NCI-H1092 (cell line): ENCODE measurements at places on chromosomes 12 and 14.

DNA sequence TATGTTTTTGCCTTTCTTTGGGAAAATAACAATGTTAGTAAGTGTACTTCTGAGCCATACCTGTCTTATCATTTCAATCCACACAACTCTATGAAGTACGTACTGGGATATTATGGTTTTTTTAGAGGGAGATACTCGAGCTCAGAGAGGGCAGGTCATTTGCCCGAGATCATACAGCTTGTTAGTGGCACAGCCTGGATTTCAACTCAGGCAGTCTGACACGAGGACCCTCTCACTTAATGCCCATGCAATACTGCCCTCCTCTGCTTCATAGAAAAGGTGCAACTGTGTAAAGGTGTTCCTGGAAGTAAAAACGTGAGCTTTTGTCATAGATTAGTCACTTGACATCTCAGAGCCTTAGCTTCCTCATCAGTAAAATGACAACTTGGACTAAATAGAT lies 128.0 kb downstream of the NDUFA12 start:
- no peak for DNase-seq

- no peak for DNase-seq
These were observed 933.3 kb downstream of the TMTC2 start for GRCh38 chr12:83619973-83620372.

- DNase-seq: peak; percentile 84
These were observed at the start of gene MNAT1 for GRCh38 chr14:60734465-60735242. Gene MNAT1, plus strand, starts transcription at chr14:60734761. Its CDS starts 102 bp downstream, at chr14:60734863.

DNA sequence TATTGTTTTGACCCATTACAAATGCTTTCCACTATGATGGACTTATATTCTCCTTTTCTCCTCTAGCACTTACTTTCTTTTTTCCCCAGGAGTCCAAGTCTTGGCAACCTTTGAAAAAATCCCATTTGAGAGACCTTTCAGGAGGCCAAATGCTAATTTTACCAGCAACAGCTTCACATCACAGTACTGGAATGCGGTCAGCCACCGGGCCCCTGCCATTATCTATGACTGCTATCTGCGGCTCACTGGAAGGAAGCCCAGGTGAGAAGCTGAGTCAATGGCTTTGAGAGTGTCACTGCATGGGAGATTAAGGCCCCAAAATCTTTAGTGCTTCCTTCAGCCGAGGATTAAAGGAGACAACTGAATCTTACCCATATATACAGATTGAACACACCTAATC lies 64.2 kb downstream of the ERGIC2 start:
- DNase-seq: no peak

- DNase-seq: no peak
These were observed 2.0 kb upstream of the PCNX1 start for GRCh38 chr14:70905301-70905700.

DNA sequence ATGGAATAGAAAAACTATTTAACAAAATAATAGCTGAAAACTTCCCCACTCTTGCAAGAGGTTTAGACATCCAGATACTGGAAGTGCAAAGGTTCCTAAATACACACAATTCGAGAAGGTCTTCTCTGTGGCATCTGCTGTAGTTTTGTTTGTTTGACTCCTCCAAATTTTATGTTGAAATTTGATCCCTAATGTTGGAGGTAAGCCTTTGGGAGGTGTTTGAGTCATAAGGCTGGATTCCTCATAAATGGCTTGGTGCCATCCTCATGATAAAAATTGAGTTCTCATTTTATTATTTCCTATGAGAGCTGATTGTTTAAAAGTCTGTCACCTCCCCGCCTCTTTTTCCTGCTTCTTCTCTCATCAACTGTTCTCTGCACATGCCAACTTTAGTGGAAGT lies 182.7 kb downstream of the MYRFL start:
- no peak for DNase-seq

- DNase-seq: no peak
These were observed 396.1 kb upstream of the RGS6 start for GRCh38 chr14:71536015-71536740.

DNA sequence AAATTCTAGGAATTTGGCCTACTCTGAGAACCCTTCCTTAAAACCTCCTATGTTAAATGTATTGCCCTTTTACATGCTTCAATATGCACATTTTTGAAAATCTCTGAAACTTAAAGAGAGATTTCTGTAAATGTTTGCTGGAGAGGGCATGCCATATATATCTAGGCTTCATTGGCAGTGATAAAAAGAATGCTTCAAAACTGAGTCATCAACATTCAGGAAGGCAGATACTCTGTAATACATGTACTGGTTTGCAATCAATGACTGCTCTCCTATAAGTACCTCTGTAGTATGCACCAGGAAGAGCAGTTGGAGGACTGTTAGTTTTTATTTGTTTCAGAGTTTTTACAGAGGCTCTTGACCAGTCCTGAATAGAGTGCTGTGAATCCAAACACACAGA lies 739.9 kb downstream of the SLC16A7 start:
- DNase-seq: no peak

GRCh38 chr12:20342111-20342510 lies 26.2 kb upstream of the PDE3A start:
- no peak for DNase-seq

DNA sequence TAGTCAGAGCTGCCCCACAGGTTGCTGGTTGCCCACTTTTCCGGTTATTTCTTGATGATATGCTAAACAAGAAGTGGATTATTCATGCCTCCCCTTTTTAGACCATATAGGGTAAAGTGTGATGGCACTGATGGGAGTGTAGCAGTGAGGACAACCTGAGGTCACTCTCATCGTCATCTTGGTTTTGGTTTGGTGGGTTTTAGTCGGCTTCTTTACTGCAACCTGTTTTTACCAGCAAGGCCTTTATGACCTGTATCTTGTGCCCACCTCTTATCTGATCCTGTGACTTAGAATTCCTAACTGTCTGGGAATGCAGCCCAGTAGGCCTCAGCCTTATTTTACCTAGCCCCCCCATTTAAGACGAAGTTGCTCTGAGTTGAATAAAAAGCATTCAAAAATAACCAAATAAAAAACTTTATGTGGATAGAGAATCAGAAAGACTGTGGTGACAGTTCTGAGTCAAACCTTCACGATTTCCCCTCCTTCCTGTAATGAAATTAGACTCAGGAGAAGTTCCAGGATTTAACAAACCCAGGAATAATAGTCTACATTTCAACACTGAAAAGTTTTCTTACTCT lies 144.2 kb downstream of the PAWR start:
- no peak for DNase-seq

- DNase-seq: no peak
These were observed 135.6 kb downstream of the SLC25A21 start for GRCh38 chr14:37036669-37037341.

GRCh38 chr14:33287189-33287588 lies 348.5 kb downstream of the NPAS3 start:
- DNase-seq: no peak

GRCh38 chr14:36683083-36683724 lies 21.5 kb downstream of the PAX9 start:
- DNase-seq: no peak

- DNase-seq: no peak
These were observed 27.1 kb downstream of the ATP6V1D start for GRCh38 chr14:67332468-67332867.

DNA sequence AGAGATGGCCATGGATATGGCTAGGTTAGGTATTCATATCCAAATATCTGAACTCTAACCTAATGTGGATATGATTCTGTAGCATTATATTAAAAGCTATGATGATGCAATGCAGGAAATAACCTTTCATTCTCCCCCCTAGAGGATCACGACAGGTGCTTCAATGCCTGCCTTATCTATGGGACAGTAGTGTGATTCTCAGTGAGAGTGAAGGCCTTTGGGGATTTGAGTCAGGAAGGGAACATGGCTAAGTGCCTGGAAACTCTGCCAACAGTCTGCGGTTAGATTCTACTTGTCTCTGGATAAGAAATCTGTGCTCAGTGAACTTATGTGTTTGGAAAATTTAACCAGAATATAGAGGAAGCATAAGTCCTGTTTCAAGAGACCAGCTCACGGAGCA lies 81.8 kb downstream of the SLC38A1 start:
- no peak for DNase-seq

GRCh38 chr12:131137836-131138637 lies 184.3 kb downstream of the ADGRD1 start:
- no peak for DNase-seq

- no peak for DNase-seq
These were observed 846 bp downstream of the BRMS1L start for GRCh38 chr14:35826952-35827416.

GRCh38 chr12:121214855-121215745 lies 5.2 kb downstream of the P2RX4 start:
- no peak for DNase-seq

GRCh38 chr12:94545935-94546771 lies 86.5 kb upstream of the CEP83 start:
- peak; percentile 13 for DNase-seq

DNA sequence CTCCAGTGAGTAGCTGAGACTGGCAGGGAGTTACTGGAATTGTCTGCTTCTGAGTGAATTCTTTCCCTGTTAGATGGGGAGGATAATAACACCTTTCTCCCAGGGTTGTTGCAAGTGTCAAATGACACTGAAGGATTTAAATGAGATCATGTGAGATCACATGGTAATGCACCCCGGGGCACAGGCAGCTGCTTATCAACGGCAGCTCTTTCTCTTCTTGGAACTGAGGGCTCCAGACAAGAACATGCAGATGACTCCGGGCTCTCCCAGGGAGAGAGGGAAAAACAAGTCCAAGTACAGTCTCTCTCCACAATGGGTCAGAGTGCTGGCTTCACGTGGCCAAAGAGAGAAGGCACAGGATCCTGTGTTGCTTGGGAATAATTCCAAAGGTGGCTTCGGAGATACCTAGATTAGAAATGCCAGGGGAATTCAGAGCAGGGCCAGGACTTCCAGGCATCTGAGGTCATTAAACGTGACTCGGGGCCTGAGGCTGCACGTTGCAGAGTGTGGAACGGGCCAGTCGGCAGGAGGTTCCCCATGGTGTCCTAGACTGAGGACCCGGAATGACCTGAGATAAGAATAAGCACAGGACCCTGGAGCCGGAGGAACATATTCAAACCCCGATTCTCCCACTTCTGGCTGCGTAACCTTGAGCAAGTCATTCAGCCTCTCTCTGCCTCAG lies 109.2 kb downstream of the PRMT8 start:
- no peak for DNase-seq

DNA sequence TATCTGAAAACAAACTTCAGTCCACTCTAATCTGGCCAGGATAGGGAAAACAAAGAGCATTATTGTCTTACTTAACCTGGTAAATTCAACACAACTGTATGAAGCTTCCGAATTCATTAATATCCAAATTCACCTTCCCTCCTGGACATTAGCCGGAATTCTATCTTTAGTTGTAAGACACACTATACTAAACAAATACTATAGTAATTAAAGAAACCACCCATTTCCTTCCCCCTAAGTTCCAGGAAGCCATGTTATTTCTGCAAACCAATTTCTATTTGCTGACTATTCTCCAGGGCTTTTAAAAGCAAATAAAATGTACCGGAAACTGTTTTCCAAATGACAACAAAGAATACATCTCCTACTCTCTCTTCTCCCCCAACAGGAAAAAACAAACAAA lies 122.7 kb upstream of the MDM1 start:
- no peak for DNase-seq

DNA sequence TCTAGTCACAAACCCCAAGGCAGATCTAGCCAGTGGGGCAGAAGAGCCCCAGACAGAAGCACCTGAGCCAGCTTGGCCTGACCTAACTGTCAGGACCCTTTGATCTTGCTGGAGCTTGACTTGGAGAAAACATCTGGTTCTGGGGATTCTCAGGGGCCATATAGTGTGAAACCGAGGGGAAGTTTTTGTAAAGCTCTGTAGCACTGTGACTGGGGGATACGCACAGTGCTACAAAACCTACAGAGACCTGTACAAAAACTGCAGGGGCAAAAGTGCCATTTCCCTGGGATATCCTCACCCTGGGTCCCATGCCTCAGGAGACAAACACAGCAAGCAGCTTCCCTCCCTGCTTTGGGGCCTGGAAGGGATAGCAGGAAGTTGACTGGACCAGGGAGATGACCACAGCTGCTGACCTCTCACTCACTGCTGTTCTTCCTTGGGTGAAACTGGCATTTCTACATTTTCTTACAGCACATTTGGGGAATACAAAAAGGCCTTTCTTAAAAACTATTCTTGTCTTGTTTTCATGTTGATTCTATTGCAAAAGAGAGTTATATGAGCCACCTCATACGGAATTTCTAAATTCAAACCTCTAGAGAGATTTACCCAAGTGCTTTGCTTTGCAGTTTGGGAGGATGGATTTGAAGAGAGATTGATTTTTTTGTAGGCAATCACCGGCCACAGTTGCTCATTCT lies 140.0 kb downstream of the DAD1 start:
- no peak for DNase-seq

DNA sequence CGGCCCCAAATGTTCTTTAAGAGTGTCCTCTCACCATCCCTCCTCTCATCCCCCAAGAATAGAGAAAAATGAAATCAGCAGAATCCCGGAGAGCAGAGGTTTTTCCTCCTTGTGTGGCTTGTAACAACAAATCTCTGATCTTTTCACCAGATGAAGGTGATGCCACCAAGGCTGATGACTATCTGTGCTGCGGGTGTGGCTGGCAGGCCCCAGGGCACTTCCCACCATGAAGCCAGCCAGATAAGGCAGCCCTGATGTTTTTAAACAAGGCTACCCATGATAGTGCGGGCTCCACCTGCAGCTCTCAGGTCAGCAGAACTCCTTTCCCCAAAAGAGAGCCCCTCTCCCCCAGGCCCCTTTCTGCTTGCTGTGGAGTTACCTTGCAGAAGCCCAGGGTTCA lies 58.0 kb upstream of the PARP11 start:
- DNase-seq: no peak

GRCh38 chr14:100438678-100439592 lies 115.8 kb downstream of the SLC25A47 start:
- no peak for DNase-seq

GRCh38 chr12:98064501-98064900 lies 450.9 kb upstream of the TMPO start:
- no peak for DNase-seq

- no peak for DNase-seq
These were observed 26.2 kb downstream of the PRKAB1 start for GRCh38 chr12:119694111-119694510.

- no peak for DNase-seq
These were observed 233.7 kb upstream of the RTL1 start for GRCh38 chr14:101137234-101137633.

GRCh38 chr12:131458931-131459772 lies 251.7 kb upstream of the SFSWAP start:
- DNase-seq: no peak

- DNase-seq: no peak
These were observed 131.5 kb upstream of the RTL1 start for GRCh38 chr14:101034986-101035385.

- DNase-seq: no peak
These were observed 3.3 kb downstream of the NEDD8 start for GRCh38 chr14:24228902-24229301.

DNA sequence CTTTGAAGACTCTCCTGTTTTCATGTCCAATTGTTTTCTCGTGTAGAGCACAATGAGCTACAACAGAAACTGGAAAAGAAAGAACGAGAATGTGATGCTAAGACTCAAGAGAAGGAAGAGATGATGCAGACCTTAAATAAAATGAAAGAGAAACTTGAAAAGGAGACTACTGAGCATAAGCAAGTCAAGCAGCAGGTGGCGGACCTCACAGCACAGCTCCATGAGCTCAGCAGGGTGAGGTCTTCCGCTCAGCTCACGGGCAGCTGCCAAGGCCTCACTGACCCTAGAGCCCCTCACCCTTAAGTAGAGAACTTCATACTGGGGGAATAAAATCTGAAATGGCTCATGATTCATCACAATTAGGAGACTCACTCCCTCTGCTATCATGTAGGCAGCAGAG lies 134.7 kb downstream of the GPR135 start:
- no peak for DNase-seq

- no peak for DNase-seq
These were observed 67.7 kb downstream of the EID3 start for GRCh38 chr12:104371043-104371870.
